ENCODE measurements at places on chromosomes 2 and 18.

GRCh38 chr18:41324934-41325333 lies 630.1 kb upstream of the PIK3C3 start:
- DNase-seq: no peak

GRCh38 chr2:18763338-18763737 lies 174.0 kb upstream of the NT5C1B start:
- DNase-seq: no peak

DNA sequence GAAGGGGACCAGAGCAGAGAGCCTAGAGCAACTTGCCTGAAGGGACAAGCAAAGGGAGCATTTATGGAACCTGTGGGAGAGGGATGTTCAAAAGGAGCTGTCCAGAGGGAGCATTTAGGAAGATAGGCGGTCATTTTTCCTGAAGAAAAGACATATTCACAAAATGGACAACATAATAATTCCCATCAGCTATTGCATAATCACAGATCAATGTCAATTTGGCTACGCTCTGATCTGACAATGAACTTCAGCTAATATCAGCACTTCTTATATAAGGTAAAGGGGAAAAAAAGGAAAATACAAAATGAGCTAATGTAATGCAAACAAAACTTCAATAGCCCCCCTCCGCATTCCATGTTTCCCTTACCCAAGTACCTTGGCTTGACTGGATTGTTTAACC lies 291.1 kb upstream of the CDH7 start:
- DNase-seq: no peak

- DNase-seq: no peak
Observed at GRCh38 chr18:6022845-6023244, 127.5 kb upstream of the TMEM200C start.

- DNase-seq: no peak
Observed at GRCh38 chr2:105121434-105121833, 83.6 kb downstream of the MRPS9 start.

DNA sequence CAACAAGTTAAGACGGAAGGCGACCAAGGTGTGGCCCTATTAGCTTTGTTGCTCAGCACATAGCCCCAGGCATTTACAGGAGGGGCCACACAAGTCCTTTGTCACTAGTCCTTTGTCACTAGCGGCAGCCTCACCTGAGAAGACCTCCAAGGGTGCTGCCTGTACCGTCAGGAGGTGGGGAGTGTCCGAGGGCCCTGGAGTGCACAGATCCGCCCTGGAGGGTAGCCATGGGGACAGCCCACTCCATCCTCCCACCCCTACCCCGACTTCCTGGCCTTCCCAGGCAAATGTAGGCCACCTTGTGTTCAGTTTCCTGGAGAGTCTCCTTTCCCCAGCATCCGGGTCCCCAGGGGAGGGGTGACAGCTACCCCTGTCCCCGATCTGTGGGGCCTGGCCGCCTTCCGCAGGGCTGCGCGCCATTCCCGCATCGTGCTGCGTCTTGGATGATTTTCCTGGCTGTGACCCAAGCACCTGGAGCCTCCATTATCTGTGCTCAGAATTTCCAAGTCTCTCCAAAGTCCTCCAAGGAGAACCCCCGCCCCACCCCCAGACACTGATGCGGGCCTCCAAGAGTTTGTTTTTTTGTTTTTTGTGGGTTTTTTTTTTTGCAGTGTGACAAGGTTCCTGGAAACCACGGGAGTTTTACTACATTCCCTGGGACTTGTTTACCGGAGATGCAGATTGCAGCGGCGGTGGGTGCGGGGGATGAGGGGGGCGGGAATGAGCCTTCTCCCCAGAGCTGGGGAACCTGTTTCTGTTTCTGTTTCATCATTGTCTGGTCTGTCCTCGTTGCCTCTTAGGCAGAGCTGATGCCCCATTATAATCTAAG lies 28.6 kb downstream of the TEX44 start:
- no peak for DNase-seq

GRCh38 chr2:173963323-173963816 lies 1.8 kb downstream of the SP3 start:
- no peak for DNase-seq

- no peak for DNase-seq
Observed at GRCh38 chr18:42914476-42914875, 201.0 kb downstream of the RIT2 start.

GRCh38 chr2:54490863-54491262 lies 34.7 kb downstream of the SPTBN1 start:
- no peak for DNase-seq

DNA sequence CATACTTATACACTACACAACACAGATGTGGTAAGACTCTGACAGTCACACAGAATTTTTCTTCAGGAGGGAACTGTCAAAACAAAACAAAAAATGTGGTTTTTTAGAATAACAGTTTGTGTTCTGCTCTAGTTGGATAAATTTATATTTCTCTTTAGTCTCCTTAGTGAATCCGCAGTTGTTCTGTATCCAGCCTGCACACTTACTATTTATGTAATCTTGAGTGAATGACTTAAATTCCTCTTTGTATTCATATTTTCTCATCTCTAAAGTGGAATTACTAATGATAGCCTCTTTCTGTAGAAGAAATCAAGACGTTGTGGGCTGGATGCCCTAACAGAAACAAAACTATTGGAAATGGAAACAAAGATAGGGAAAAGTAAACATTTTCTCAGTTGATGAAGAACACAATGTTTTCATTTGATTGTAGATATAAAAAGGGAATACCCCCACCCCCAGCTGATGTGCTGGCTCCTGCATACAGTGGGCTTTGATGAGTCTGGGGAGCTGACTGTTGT lies 375.2 kb downstream of the TRIB2 start:
- no peak for DNase-seq

DNA sequence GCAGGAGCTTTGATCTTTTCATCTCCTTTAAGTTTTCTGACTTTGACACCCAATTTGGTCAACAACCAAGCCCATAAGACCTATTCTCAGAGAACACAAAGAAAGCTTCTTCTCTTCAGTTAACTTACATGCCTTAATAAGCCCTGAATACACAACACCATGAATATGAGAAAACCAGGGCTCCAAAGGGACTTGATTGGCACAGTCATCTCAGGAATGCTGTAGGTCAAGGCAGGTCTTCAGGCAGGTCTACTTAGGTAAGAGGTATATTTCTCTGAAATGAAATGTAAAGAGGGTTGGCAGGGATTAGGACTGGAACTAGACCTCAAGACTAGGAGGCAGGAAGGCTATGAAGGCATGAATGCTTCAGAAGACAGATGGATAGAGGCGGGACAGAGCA lies 24.4 kb upstream of the EIF2AK3 start:
- no peak for DNase-seq

DNA sequence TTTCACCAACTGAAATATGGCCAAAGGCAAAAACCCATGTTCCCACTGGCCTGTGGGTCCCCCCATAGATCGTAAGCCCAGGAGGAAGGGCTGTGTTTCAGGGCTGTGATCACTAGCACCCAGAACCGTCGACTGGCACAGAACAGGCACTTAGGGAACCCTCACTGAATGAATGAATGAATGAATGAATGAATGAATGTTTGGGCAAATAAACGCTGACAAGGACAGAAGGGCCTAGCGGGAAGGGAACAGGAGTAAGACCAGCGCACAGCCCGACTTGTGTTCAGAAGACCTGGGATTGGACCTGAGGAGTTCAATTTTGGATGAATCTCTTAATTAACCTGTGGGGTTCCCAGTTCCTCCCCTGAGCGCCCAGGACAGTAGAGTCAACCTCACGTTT lies 76.2 kb downstream of the TPO start:
- DNase-seq: no peak

DNA sequence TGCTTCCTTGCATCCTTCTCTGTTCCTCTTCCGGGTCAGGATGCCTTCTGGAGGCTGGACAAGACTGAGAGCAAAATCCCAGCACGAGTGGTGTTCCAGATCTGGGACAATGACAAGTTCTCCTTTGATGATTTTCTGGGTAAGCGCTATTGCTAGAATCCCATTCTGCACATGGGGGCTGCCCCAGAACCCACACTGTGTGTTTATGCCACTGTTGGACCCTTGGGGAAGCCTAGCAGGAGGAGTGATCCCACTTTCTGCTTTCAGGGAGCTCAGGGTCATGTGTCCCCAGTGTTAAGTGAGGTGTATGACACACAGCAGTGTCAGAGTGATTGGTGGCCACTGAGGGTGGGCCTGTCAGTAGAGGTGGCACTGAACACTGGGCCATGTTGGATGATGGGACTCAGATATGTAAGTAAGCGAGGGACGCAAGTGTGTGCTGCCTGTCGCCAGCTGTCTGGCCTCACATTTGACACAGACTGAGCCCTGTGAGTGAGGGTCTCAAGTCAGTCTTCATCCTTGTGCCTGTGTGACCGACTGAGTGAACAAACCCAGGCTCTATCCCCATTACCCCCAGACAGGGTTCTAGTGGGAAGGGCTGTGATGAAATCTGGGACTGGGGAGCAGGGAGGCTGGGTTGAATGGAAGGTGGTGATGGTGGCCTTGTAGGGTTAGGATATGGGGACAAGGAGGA lies 220.9 kb downstream of the DYSF start:
- no peak for DNase-seq

Measured in right cardiac atrium (tissue), 5 donors.